ENCODE measurements at places on chromosomes 16 and 17. TPM values are rescaled to one million over a fixed set of nuclear protein-coding genes. Genes with fewer than 3 reads are reported as not detected.

DNA sequence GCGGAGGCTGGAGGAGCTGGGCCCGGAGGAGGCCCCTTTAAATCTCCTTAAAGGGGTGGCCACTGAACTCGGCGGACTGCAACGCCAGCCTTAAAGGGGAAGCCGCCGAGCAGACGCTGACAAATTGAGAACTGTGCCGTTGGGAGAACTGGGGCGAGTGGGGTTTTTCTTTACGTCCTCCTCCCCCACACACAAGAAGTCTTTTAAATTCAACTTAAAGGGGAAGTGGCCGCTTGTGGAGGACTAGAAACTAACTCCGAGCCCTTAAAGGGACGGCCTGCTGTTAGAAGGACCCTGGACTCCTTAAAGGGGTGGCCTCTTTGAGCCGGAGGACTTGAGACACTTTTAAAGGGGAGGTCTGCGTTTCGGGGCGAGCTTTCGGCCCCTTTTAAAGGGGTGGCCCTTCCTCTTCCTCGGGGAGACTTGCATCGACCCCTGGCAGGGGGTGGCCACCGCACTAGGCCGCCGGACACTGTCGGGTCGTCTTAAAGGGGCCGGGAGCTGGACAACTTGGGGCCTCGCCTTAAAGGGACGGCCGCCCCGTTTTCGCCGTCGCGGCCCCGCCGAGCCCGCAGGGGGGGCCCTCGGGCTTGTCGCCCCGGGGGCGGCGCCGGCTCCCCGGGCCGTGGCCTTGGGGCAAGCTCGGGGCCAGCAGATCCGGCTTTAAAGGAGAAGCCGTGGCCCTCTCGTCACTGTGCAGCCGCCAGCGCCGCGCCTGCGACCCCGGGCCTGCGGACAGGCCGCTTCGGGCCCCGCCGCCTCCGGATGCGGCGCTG is 688 bp downstream of the FBRS start:
- peak; percentile 89 for DNase-seq

DNA sequence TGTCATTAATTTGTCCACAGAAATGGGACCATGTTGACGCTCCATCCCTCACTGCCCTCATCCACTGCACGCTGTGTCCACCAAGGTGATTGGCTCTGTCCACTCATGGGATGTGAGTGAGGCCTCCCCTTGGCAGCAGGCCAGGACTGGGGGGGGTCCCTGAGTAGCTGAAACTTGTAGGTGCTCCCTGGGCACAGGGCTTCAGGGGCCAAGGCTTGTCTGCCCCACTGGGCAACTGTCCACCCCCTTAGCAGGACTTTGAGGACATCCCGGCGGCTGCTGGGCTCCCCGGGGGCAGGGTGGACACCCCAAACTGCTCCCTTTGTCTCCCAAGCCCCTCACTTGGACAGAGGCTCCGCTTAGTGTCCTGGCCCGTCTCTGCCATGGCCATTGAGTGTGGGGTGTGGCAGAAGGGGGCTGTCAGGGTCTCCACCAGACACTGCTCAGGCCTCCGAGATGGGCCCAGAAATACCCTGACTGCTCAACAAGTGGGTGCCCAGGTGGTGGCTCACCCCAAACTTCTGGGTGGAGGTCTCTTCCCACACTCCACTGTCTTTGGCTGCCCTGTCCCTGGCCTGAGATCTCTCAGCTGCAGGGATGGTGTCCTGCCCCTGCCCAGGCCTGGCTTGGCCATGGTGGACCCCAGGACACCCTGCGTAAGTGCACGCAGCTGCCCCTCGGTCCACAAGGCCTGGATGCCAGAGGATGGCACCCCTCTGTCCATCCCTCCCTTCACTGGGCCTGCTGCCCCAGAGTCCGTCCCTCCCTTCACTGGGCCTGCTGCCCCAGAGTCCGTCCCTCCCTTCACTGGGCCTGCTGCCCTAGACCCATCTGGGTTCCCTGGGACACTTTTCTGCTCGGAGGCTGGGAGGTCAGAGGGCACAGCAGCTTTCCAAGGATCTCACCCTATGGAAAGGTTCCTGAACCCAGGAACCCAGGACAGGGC is 2.9 kb upstream of the RAB40C start:
- DNase-seq, result peak; percentile 59

- DNase-seq, result no peak
Measured at GRCh38 chr17:42000413-42001133, 16.7 kb downstream of the DNAJC7 start.

The SOST gene
- not detected for total RNA-seq

Measured in ovary (tissue), 10 donors.